Osteoblast (primary cell): ENCODE measurements at places on chromosomes 4 and X. TPM values are rescaled to one million over a fixed set of nuclear protein-coding genes. Genes with fewer than 3 reads are reported as not detected.

Gene DSPP
- not detected in 2 replicates for total RNA-seq

Gene FAM120C
- total RNA-seq = 8.0 TPM in 2 replicates

Gene CFAP99
- total RNA-seq = under 0.01 TPM in 2 replicates

Gene LANCL3
- total RNA-seq = 0.29 and 0.72 TPM in 2 replicates

Gene NXF2B
- total RNA-seq = not detected in 2 replicates

Gene GRIA2
- under 0.01 TPM in 1 of 2 replicates, not detected in the other for total RNA-seq

Gene HSFX3
- not detected in 2 replicates for total RNA-seq

Gene MFAP3L
- total RNA-seq = 7.6 and 8.0 TPM in 2 replicates

Gene SH3TC1
- total RNA-seq = 3.5 and 3.6 TPM in 2 replicates

- no peak overlapping the region for H3K4me3 ChIP-seq
- H3K27ac ChIP-seq = peak overlapping the region; percentile 58
- peaks cover 9% of the 10 kb centered on the region for H3K4me1 ChIP-seq
- H3K27me3 ChIP-seq = no peaks in the 10 kb centered on the region
- peak; percentile 50 for DNase-seq
Observed at GRCh38 chrX:7372825-7373525, 225.0 kb upstream of the PUDP start.

DNA sequence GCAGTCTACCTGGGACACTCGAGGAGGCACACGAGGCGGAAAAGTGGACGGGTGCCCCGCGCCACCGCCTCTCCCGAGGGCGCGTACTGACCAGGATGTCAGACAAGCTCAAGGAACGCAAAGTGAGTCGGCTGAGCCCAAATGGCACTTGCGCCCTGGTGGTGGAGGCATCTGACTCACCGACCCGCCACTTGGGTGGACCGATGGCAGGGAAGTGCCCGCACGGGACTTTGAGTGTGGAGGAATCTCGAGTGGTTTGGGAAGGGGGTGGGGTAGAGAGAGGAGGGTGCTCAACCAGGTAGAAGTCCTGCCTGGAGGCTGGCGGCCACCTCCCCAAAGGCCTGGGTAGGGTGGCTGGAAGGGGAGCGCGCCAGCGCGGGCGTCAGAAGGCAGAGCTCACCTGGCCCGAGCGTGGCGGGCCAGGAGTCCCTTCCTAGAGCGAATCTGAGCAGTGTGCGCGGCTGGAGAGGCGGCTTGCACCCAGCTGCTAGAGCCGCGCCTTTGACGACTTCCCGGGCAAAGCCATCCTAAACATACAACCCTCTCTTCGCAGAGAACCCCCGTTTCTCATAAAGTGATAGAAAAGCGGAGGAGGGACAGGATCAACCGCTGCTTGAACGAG lies 655 bp downstream of the HELT start:
- no peak overlapping the region for H3K27ac ChIP-seq
- no peaks in the 10 kb centered on the region for H3K4me1 ChIP-seq
- no peak overlapping the region for H3K4me3 ChIP-seq
- H3K27me3 ChIP-seq = peaks cover 89% of the 10 kb centered on the region

- H3K4me1 ChIP-seq = peaks cover 24% of the 10 kb centered on the region
- no peaks in the 10 kb centered on the region for H3K27me3 ChIP-seq
- peak; percentile 73 for DNase-seq
- H3K36me3 ChIP-seq = peaks cover 7% of the 10 kb centered on the region
Observed at GRCh38 chr4:1288786-1289185, 905 bp upstream of the MAEA start.

DNA sequence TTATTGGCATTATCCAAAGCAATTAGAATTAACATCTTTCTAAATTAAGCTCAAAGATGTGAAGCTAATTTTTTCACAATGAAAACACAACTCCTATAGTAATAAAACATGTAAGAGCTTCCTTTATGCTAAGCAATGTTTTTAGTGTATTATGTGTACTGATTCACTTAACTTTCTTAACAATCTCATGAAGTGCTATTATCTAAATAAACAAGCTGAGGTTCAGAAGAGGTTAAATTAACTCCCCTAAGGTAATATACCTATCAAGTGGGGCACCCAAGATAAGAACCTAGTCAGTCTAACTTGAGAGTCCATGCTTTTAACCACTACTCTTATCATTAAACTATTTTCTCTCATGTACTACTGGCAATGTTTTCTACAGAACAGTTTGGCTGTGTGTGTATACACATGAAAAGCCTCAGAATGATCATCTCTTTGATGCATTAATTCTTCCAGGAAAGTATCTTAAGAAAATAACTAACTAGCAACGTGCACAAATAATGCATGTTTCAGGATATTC lies 13.6 kb downstream of the G3BP2 start:
- H3K36me3 ChIP-seq = peaks cover 48% of the 10 kb centered on the region
- peaks cover 3% of the 10 kb centered on the region for H3K4me1 ChIP-seq
- no peak overlapping the region for H3K4me3 ChIP-seq
- H3K27me3 ChIP-seq = no peaks in the 10 kb centered on the region

- peaks cover 2% of the 10 kb centered on the region for H3K4me1 ChIP-seq
- H3K27ac ChIP-seq = no peak overlapping the region
- H3K27me3 ChIP-seq = no peaks in the 10 kb centered on the region
- DNase-seq = no peak
- no peak overlapping the region for H3K4me3 ChIP-seq
- no peaks in the 10 kb centered on the region for H3K36me3 ChIP-seq
Observed at GRCh38 chr4:145552181-145552822, 66.9 kb upstream of the MMAA start.

DNA sequence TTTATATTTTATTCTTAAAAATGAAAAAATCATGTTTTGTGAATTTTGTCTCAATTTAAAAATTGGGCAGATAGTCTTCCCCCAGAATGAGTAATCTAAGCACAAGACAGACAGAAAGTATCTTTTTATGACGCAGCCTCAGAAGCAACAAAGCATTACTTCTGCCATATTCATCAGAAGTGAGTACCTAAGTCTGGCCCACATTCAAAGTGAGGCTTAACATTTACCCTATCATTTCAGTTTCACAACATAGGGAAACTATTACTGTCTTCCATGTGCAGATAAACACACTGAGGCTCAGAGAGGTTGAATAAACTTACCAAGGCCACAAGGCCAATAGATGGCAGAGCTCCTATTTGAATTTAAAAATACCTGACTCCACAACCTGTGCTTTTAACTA lies 4.4 kb upstream of the PRDX4 start:
- H3K4me1 ChIP-seq = peaks cover 7% of the 10 kb centered on the region
- no peak overlapping the region for H3K4me3 ChIP-seq
- peak overlapping the region; percentile 48 for H3K27ac ChIP-seq
- peak; percentile 87 for DNase-seq
- no peaks in the 10 kb centered on the region for H3K27me3 ChIP-seq
- H3K36me3 ChIP-seq = no peaks in the 10 kb centered on the region

- no peak overlapping the region for H3K27ac ChIP-seq
- DNase-seq = no peak
- no peak overlapping the region for H3K4me3 ChIP-seq
- H3K4me1 ChIP-seq = no peaks in the 10 kb centered on the region
- H3K27me3 ChIP-seq = peaks cover 2% of the 10 kb centered on the region
Observed at GRCh38 chrX:107207943-107208342, 1.5 kb downstream of the DNAAF6 start.

- DNase-seq = no peak
- peak overlapping the region; percentile 50 for H3K27ac ChIP-seq
- no peak overlapping the region for H3K4me3 ChIP-seq
- H3K27me3 ChIP-seq = no peaks in the 10 kb centered on the region
- H3K4me1 ChIP-seq = peaks cover 18% of the 10 kb centered on the region
- H3K36me3 ChIP-seq = no peaks in the 10 kb centered on the region
Observed at GRCh38 chr4:13476915-13477314, 7.2 kb downstream of the RAB28 start.

GRCh38 chr4:125727931-125728330 lies 413.2 kb downstream of the FAT4 start:
- no peak overlapping the region for H3K4me3 ChIP-seq
- H3K36me3 ChIP-seq = no peaks in the 10 kb centered on the region
- H3K27ac ChIP-seq = peak overlapping the region; percentile 1
- H3K4me1 ChIP-seq = peaks cover 24% of the 10 kb centered on the region
- no peak for DNase-seq

DNA sequence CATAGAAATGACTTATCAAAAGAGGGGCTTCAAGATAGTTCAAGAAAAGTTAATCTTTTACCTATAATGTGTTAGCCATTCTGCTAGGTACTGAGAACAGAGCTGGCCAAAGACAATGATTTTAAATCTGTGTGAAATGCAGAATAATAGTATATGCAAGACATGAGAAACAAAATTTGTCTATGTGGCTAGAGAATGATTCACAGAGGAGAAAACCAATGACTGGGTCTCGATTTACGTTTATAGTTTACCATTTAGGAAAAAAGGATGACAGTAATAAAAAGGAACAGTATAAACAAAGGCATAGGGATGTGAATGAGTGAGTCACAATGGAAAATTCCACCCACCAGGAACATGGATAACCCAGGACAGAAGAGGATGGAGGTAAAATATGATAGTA lies 31.9 kb downstream of the NPFFR2 start:
- H3K36me3 ChIP-seq = no peaks in the 10 kb centered on the region
- H3K27me3 ChIP-seq = no peaks in the 10 kb centered on the region
- no peak overlapping the region for H3K27ac ChIP-seq
- no peak for DNase-seq
- H3K4me3 ChIP-seq = no peak overlapping the region
- H3K4me1 ChIP-seq = no peaks in the 10 kb centered on the region

DNA sequence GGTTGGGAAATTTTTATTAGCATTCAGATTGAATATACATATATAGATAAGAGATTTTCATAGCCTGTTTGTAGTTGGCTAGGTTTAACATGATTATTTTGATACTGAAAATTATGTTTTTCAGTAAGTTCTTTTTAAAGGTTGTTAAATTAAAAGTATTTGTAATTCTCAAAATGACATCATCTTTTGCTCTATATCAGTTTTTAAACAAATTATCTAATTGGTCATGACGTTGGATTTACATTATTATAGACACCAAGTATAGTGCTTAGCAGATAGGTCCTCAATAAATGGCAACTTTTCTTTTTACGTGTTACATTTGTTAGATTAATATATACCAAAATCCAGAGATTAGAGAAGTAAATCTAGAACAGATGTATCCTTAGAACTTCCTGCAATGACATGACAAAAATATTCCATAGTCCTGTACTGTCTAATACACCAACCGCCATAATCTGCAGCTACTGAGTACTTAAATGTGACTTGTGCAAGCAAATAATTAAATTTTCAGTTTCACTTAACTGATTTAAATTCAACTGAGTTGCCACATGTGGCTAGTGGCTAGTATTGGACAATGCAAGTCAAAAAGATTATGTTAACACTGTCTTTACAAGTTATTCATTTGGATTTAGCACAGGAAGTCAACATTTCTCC lies 1613.1 kb upstream of the TENM3 start:
- DNase-seq = no peak
- H3K27ac ChIP-seq = no peak overlapping the region

GRCh38 chr4:15707363-15707715 lies 4.5 kb downstream of the BST1 start:
- DNase-seq = no peak
- H3K27ac ChIP-seq = no peak overlapping the region
- H3K36me3 ChIP-seq = no peaks in the 10 kb centered on the region
- no peaks in the 10 kb centered on the region for H3K27me3 ChIP-seq
- H3K4me3 ChIP-seq = no peak overlapping the region

DNA sequence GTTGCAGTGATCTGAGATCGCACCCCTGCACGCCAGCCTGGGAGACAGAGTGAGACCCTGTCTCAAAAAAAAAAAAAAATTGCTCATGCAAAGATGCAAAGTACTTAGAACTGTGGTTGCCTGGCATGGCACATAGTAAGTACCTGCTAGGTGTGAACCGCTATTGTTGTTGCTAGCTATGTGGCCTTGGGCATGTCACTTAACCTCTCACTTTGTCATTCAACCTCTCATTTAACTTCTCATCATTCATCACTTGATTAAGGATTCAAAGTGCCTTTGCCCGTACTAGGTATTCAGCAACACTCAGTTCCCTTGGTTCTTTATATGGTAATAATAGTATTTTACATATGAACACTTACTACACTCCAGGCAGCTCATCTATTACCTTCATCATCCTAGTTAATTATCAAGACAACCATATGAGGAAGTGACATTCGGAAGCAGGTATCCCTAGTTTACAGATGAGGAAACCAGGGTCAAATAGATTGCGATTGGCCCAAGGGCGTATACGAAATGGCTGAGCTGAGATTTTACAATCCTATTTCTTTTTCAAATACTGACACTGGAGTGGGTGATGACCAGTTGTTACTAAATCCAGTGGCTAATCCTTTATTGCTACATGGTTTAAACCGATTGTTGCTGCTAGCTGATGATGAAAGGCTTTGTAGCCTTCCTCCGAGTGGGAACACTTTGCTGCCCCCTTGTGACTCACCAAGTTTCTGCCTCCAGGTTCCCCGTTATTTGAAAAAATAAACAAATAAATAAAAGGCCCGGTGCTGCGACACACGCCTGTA lies 28.8 kb upstream of the SOWAHD start:
- H3K27ac ChIP-seq = no peak overlapping the region
- H3K4me1 ChIP-seq = peaks cover under 1% of the 10 kb centered on the region
- no peaks in the 10 kb centered on the region for H3K36me3 ChIP-seq
- no peak overlapping the region for H3K4me3 ChIP-seq
- DNase-seq = no peak
- no peaks in the 10 kb centered on the region for H3K27me3 ChIP-seq

DNA sequence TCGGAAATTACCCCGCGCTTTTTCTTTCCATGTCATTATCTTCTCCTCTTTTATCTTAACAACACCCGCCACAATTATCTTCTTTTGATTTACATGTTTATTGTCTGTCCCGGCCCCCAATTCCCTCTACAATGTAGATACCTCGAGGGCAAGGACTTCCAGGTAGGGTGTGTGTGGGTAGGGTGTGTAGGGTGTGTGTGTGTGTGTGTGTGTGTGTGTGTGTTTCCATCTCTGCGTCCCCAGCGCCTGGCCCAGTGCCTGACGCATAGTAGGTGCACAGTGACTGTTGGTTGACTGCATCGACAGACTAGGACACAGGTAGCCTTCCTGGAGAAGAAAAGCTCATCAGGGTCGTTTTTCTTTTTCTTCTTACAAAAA lies 103.1 kb downstream of the UCHL1 start:
- H3K36me3 ChIP-seq = no peaks in the 10 kb centered on the region
- no peak for DNase-seq
- H3K4me3 ChIP-seq = peak overlapping the region; percentile 75
- H3K27ac ChIP-seq = no peak overlapping the region
- peaks cover 3% of the 10 kb centered on the region for H3K4me1 ChIP-seq

DNA sequence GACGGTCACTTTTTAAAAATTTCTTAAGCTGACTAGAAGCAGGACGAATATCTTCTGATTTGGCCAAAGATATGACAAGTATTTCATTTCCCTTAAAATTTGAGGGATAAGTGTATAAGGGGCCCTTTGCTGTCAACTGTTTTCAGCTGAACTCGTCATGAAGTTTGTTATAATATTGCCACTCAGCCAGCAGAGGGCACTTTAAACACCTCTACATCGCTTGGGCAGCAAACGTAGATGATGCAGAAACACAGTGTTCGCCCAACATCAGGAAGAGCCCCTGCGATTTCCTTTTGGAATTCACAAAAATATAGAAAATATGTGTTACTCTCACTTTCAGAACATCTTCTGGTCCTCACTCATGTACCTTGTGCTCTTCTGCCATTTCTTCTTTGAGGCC lies 435.7 kb upstream of the FMR1 start:
- no peaks in the 10 kb centered on the region for H3K4me1 ChIP-seq
- H3K27ac ChIP-seq = no peak overlapping the region
- H3K36me3 ChIP-seq = no peaks in the 10 kb centered on the region
- DNase-seq = no peak

- H3K4me1 ChIP-seq = no peaks in the 10 kb centered on the region
- no peaks in the 10 kb centered on the region for H3K36me3 ChIP-seq
- no peak for DNase-seq
Observed at GRCh38 chrX:38583181-38583580, 21.8 kb downstream of the TSPAN7 start.
